ENCODE measurements at places on chromosomes 3 and 15. TPM values are rescaled to one million over a fixed set of nuclear protein-coding genes. Genes with fewer than 3 reads are reported as not detected.

COL6A5 gene
- not detected for total RNA-seq

SNURF gene
- 26.8 TPM for total RNA-seq

TOMM70 gene
- total RNA-seq = 94.5 TPM

TRH gene
- total RNA-seq = not detected

PIGBOS1 gene
- 3.5 TPM for total RNA-seq

GRCh38 chr15:74209560-74209958 is 7.0 kb upstream of the STRA6 start:
- H3K4me1 ChIP-seq = no peaks in the 10 kb centered on the region
- DNase-seq = no peak
- H3K27me3 ChIP-seq = no peaks in the 10 kb centered on the region
- H3K27ac ChIP-seq = no peak overlapping the region

DNA sequence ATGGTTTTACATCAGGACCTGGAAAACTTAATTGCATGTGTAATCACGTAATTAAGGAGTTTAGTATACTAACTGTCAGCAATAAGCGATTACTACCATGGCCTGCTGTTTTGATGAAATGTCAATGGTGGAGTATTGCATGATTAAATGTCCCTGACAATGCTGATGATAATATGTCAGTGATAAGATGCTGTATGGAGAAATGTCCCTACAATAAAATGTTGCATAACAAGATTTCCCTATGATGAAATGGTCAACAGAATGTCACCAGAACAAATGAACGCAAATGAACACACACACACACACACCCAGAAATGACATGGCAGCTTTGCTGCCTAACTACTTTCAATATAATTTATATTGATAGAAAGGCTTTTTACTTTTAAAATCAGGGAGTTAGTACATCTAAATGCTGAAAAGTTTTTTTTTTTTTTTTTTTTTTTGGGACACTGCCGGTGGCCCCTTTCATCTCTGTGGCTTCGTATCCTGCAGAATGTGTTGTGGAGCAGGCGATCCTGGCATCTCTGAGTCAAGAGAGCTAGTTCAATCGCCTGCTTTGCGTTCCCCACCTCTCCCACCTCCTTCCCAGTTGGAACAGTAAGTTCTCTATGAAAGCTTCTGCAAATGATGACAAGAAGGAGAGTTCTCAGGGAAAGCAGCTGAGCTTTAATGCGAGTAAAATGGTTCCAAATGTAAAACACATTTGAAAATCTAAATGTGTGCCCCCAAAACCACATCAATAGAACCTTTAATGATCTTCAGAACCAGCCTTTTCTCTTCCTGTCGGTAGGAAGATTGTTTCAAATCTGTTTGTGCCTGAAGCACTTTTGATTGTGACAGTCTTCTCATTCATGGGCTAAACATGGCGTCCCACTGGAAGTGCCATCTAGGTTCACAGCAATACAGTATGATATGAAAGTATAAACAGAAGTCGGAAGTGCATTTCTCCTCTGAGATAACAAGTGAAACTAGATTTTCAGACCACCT is 170.1 kb upstream of the GBE1 start:
- H3K4me3 ChIP-seq = no peak overlapping the region
- no peaks in the 10 kb centered on the region for H3K36me3 ChIP-seq
- no peak for DNase-seq
- no peaks in the 10 kb centered on the region for H3K4me1 ChIP-seq

DNA sequence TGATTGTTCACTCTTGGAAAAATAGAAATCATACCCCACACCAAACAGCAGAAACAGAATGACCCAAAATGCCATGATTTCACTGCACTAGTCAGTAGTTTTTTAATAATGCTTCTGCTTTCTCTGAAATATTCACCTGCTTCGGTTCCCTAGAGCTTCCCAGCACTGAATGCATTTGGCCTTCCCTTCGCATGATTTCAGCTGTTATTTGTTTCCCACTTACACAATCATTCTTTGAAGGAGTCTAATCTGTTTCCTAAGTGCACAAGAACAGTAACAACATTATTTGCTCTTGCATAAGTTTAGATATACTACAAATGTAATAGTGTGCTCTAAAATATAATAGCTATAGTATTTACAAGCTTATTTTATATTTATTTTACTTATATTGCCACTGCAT is 178.7 kb downstream of the STAC start:
- no peak overlapping the region for H3K4me3 ChIP-seq
- no peaks in the 10 kb centered on the region for H3K27me3 ChIP-seq
- DNase-seq = no peak
- H3K4me1 ChIP-seq = no peaks in the 10 kb centered on the region
- no peaks in the 10 kb centered on the region for H3K36me3 ChIP-seq
- H3K27ac ChIP-seq = no peak overlapping the region

DNA sequence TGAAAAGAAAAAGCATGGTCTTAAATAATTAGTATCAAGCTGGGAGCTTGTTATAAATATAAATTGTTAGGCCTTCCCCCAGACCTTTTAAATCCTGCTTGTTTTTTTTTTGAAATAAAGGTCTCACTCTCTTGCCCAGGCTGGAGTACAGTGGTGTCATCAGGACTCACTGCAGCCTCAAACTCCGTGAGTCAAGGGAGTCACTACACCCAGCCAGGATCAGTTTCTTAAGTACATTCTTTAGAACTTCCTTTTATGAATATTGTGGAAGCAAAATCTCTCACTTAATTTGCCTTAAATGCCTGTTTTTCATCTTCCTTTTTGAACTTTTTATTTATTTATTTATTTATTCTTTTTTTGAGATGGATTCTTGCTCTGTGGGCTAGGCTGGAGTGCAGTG is 20.8 kb upstream of the DENND4A start:
- no peaks in the 10 kb centered on the region for H3K4me1 ChIP-seq
- no peak overlapping the region for H3K27ac ChIP-seq
- no peak overlapping the region for H3K4me3 ChIP-seq
- H3K36me3 ChIP-seq = no peaks in the 10 kb centered on the region

DNA sequence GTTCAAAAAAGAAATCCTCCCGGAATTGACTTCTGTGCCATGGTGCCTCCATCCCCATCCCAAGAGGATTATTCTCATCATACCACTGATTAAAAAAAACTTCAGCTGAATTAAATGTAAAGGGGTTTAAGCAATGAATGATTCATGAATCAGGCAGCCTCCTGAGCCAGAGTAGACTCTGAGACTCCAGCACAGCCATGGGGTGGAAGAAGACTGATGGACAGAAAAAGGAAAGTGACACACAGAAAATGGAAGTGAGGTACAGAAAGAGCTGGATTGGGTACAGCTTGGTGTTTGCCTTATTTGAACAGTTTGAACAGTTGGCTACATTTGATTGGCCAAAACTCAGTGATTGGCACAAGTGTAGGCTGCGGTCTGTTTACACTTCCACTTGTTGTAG is 224.8 kb upstream of the ATP10A start:
- H3K36me3 ChIP-seq = no peaks in the 10 kb centered on the region
- H3K27ac ChIP-seq = no peak overlapping the region
- peaks cover 5% of the 10 kb centered on the region for H3K4me1 ChIP-seq

GRCh38 chr15:40782609-40783227 is 12.9 kb downstream of the C15orf62 start:
- H3K27ac ChIP-seq = no peak overlapping the region
- H3K4me1 ChIP-seq = peaks cover 10% of the 10 kb centered on the region
- H3K4me3 ChIP-seq = no peak overlapping the region
- peaks cover 6% of the 10 kb centered on the region for H3K36me3 ChIP-seq

GRCh38 chr3:46935168-46935858 is 41.2 kb downstream of the CCDC12 start:
- DNase-seq = peak; percentile 83
- peaks cover 89% of the 10 kb centered on the region for H3K4me1 ChIP-seq
- H3K27ac ChIP-seq = peak overlapping the region; percentile 77
- no peaks in the 10 kb centered on the region for H3K36me3 ChIP-seq
- H3K27me3 ChIP-seq = no peaks in the 10 kb centered on the region
- H3K4me3 ChIP-seq = no peak overlapping the region

DNA sequence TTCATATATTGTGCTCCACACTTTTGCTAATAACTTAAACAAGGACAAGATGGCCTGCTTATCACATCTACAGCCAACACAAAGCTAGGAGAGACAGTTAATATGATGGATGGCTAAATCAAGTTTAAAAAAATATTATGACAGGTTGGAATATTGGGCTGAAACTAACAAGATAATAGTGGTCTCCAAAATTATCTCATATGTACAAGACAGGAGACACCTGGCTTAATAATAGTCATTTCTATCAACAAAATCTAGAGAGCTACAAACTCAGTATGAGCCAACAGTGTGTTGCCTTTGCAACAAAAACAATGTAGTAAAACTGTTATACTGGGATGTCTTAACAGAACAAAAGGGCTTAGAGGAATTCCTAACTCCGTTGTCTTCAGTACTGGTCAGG is 317.1 kb upstream of the COL8A1 start:
- H3K4me1 ChIP-seq = no peaks in the 10 kb centered on the region
- no peaks in the 10 kb centered on the region for H3K27me3 ChIP-seq
- H3K36me3 ChIP-seq = no peaks in the 10 kb centered on the region

All from psoas muscle (tissue), 8 donors.